Naive B cell (primary cell): ENCODE measurements at places on chromosomes 12 and 14. TPM values are rescaled to one million over a fixed set of nuclear protein-coding genes. Genes with fewer than 3 reads are reported as not detected.

GRCh38 chr12:51124504-51124903 lies 41.1 kb upstream of the CSRNP2 start:
- DNase-seq, result no peak

- no peak for DNase-seq
Observed at GRCh38 chr12:131258398-131258797, 304.7 kb downstream of the ADGRD1 start.

DNA sequence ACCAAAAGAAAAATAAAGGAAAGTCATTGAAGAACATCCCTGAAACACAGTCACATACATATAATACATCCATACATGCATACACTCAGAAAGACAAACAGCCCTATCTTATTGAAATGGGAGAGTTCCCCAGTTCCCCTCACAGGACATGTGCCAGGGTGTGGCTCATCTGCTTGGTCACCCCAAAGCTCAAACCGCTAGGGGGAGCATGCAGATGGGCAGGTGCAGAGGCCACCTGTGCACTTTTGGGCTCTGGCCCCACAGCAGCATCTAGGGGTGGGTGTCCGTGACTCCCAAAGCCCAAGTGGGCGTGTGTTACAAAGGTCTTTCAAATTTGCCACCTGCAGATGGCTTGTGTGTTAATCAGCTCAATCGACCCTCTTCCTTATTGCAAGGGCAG lies 75.2 kb downstream of the CMAS start:
- DNase-seq, result peak; percentile 8

- no peak for DNase-seq
Observed at GRCh38 chr12:64600164-64600561, 10.1 kb upstream of the RASSF3 start.

GRCh38 chr12:130989391-130989790 lies 35.7 kb downstream of the ADGRD1 start:
- no peak for DNase-seq

SSTR1 gene
- polyA plus RNA-seq, result not detected

TTC6 gene
- not detected for polyA plus RNA-seq
